ENCODE measurements at places on chromosomes 3 and 15.

DNA sequence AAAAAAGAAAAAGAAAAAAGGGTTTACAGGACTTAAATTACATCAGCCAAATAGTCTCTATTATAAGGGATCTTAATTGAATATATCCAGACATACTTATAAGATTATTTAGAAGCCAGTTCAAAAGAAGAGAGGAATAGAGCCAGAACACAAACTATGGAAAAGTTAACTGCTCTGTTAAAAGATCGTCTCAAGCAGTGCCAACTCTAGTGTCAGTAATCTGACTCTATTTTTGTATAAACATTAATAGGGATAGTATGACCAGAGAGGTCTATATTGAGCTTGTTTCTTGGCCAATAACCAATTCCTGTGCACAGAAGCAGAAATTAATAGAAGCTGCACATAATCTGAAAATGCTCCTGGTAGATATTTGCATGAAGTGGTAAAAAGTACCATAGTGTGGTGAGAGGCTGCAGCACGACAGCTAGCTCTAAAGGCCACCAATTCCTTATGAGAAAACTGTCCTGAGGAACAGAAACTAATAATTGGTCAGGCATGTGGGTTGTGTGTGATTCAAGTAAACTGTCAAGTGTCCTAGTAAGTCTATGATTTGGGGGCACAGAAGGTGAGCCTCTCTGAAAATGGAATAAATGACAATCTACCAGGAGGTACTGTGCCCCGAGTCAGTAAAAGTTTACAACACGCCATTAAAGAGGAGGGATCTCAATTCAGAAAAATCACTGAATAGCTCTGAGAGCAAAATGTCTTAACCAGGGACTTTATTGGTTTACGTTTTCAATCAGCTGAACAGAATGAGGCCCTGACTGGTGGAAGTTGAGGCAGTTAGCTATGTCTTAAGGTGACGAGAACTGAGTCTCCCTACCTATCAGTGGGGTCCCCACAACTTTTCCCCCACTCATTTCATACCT is 51.5 kb upstream of the NANOGP8 start:
- no peak for DNase-seq

GRCh38 chr3:52721730-52722008 is 15.8 kb downstream of the SPCS1 start:
- no peak for DNase-seq

DNA sequence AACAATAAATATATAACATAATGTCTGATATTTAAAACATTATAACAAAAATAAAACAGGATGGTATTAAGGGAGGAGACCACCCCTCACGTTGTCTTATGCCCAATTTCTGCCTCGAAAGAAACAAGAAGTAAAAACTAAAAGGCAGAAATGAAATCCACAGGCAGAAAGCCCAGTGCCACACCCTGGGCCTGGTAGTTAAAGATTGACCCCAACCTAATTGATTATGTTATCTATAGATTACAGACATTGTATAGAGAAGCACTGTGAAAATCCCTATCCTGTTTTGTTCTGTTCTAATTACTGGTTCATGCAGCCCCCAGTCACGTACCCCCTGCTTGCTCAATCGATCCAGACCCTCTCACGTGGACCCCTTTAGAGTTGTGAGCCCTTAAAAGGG is 22.3 kb upstream of the ACP3 start:
- no peak for DNase-seq

- no peak for DNase-seq
Measured at GRCh38 chr15:93087825-93088199, 1.2 kb downstream of the RGMA start.

All from stromal cell of bone marrow (primary cell).